ENCODE measurements at places on chromosomes 11 and 22. TPM values are rescaled to one million over a fixed set of nuclear protein-coding genes. Genes with fewer than 3 reads are reported as not detected.

The MGAT3 gene
- 0.16 TPM for polyA plus RNA-seq

The INS gene
- not detected for polyA plus RNA-seq

- DNase-seq, result no peak
Observed at GRCh38 chr11:121144723-121145122, 43.7 kb downstream of the TECTA start.

DNA sequence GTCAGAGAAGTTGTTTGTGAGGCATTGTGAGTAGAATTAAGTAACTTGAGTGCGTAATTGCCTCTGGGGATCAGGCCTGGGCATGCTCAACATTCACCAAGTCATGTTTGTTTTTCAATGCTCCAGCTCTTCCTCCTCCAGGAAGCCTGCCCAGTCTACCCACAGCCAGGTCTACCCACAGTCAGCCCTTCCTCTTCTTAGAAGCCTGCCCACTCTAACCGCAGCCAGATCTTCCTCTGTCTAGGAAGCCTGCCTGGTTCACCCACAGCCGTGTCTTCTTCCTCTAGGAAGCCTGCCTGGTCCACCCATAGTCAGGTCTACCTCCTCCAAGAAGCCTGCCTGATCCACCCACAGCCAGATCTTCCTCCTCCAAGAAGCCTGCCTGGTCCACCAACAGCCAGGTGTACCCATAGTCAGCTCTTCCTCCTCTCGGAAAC lies 25.0 kb downstream of the LRP5 start:
- no peak for DNase-seq

GRCh38 chr11:126716456-126717083 lies 284.0 kb downstream of the KIRREL3 start:
- peak; percentile 75 for DNase-seq

The SMTNL1 gene
- not detected for polyA plus RNA-seq

GRCh38 chr11:2516276-2517015 lies 71.6 kb downstream of the KCNQ1 start:
- peak; percentile 9 for DNase-seq

- no peak for DNase-seq
Observed at GRCh38 chr11:74284466-74284865, 27.0 kb downstream of the P4HA3 start.

DNA sequence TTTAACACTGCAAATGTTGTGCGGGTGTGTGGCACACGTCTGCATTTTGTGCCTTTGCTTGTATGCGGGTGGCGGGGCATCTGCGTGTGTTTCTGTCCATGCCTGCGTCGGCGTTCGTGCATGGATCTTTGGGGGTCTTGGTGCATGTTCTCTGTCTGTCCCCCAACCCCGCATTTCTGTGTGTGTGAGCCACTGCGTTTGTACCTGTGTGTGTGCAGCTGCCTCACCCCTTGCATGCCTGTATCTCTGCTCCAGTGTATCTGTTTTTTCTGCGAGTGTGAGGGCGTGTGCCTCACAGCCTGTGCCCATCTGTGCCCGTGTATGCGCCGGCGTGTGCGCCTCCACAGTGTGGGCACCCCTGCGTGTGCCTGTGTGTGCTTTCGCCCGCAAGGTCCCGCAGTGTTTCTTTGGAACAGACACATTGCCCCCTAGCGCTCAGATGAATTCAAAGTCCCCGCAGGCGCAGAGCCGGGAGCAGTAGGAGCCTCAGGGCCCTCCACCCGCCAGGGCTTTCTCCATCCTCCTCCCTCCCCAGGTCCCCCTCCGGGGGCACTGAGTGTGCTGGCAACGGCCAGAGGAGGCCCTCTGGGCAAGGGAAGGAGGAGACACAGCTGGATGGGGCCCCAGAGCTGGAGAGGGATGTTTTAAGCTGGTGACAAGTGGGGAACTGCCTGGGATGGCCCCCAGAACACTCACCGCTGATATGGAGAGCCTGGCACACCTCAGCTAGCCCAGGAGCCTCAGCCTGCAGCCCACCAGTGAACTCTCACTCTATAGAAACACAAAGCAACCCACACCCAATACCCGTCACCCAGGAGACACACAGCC lies 3.1 kb upstream of the MN1 start:
- peak; percentile 66 for DNase-seq

DNA sequence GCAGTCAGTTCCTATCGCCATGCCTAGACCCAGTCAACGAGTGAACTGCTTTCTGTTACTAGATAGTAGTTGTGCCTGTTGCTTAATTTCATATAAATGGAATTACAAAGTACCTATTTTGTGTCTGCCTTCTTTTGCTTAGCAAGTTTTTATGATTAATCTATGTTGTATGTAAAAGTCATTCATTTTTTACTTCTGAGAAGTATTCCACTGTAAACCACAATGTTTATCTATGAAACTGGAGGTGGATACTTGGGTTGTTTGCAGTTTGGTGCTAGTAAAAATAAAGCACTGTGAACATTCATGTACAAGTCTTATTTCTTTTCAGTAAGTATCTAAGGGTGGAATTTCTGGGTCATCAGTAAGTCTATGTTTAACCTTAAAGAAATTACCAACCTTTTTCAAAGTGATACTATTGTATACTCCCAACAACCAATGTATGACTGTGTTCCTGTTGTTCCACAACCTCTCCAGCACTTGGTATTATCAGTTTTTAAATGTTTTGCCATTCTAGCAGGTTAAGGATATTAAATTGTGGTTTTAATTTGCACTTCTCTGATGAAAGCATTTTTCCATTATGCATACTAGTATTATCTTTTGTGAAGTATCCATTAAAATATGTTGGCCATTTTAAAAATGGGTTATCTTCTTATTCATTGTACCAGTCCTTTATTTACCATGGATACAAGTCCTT lies 68.2 kb downstream of the DNAJC24 start:
- no peak for DNase-seq

DNA sequence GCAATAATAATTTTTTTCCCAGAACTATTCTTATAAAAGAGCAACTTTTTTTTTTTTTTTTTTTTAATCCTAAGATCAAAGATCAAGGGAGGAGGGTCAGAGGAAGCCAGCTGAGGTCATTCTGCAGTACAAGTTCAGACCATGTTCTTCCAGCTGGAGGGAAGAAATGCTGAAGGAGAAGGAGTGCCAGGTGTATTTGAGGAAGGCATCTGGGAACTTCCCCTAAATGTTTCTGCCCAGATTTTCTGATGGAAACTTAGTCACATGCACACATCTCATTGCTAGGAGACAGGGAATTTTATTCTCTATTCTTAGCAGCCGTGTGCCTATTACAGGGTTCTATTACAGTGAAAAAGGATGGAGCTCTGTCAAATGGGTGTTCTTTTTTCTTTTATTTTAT lies 208.4 kb downstream of the ARHGAP42 start:
- DNase-seq, result no peak

The MAJIN gene
- polyA plus RNA-seq, result not detected

GRCh38 chr11:30206249-30206996 lies 24.4 kb upstream of the FSHB start:
- DNase-seq, result no peak

- no peak for DNase-seq
Observed at GRCh38 chr11:132838627-132839026, 693.7 kb downstream of the OPCML start.
